Hypothalamus (tissue), 51 donors: ENCODE measurements at places on chromosomes 7 and 10.

DNA sequence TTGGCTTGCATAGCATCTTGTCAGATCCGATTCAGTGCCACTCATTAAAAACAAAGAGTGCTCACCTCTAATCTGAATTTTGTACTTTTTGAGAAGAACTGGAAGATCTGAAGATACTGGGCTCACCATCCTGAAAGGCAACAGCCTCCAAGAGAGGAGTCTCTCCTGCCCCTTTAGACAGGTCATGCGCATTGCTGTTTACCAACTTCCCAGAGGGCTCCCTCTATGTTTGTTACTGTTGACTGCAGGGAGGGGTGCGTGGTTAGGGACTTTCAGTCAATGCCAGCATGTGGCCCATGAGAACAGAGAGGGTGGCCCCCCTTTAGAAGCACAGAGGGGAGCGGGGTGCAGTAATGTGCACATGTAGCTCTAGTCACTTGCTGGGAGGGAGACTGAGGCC, 33.2 kb upstream of the CABCOCO1 start:
- no peak for DNase-seq

DNA sequence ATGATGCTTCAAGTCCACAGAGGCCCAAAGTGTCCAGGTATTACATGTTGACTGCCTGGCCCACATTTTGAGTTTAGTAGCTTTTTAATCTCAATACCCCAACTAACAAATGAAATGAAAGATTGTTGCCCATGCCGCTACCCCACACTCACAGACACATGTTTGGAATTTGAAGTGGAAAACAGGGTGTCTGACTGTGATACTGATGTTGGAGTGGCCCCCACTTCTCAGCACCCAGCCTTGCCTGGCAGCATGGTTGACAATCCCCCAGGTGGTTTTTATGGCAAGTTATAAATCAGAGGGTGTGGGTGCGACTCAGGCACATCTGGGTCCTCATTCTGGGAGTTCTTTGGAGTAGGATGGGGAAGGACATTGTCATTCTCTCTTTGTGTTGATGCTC, 314.7 kb upstream of the ZNF32 start:
- DNase-seq: no peak

- DNase-seq: no peak
Measured at GRCh38 chr7:43511769-43512515, 71.0 kb upstream of the STK17A start.

- DNase-seq: no peak
Measured at GRCh38 chr10:102408728-102409603, 9.6 kb downstream of the PSD start.
